ENCODE measurements at places on chromosomes 5 and 9. TPM values are rescaled to one million over a fixed set of nuclear protein-coding genes. Genes with fewer than 3 reads are reported as not detected.

- no peaks in the 10 kb centered on the region for H3K27me3 ChIP-seq
- no peak for DNase-seq
Observed at GRCh38 chr5:124860291-124860655, 113.8 kb upstream of the ZNF608 start.

DNA sequence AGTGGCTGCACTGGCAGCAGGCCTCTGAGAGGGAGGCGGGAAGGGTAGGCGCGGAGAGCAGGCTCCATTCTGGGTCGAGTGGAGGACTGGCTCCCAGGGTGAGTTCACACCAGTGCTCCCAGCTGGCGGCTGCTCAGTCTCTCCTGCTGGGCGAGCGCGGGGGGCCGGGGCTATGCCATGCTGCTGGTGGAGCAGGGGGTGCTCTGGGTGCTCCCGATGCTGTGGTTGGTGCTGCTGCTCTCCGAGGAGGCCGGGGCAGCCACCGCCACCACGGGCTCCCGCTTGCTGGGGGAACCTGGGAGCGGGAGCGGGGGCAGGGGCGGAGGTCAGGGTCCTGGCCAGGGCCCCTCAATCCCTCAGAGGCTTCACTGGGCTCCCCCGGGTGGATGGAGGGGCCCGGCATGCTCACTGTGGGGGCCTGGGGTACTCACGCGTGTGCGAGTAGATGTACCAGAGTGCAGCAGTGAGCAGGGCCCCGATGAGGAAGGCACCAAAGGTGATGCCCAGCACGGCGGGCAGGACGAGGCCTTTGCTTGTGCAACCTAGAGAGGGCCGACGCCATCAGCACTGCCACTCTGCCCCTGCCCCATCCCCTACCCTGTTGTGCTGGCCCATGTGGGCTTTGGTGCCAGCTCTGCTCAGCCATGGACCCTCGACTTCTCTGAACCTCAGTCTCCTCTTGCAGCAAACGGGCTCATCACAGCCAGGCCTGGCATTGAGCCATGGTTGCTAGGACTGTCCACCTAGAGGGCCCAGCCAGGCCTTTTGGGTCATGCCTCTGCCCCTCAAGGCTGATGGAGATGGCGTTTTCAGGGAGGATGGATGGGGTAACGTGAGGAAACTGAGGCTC is 13.1 kb downstream of the FPGS start:
- H3K4me1 ChIP-seq = no peaks in the 10 kb centered on the region
- H3K4me3 ChIP-seq = no peak overlapping the region
- H3K27me3 ChIP-seq = no peaks in the 10 kb centered on the region
- peaks cover 10% of the 10 kb centered on the region for H3K36me3 ChIP-seq
- no peak overlapping the region for H3K27ac ChIP-seq
- DNase-seq = no peak

DNA sequence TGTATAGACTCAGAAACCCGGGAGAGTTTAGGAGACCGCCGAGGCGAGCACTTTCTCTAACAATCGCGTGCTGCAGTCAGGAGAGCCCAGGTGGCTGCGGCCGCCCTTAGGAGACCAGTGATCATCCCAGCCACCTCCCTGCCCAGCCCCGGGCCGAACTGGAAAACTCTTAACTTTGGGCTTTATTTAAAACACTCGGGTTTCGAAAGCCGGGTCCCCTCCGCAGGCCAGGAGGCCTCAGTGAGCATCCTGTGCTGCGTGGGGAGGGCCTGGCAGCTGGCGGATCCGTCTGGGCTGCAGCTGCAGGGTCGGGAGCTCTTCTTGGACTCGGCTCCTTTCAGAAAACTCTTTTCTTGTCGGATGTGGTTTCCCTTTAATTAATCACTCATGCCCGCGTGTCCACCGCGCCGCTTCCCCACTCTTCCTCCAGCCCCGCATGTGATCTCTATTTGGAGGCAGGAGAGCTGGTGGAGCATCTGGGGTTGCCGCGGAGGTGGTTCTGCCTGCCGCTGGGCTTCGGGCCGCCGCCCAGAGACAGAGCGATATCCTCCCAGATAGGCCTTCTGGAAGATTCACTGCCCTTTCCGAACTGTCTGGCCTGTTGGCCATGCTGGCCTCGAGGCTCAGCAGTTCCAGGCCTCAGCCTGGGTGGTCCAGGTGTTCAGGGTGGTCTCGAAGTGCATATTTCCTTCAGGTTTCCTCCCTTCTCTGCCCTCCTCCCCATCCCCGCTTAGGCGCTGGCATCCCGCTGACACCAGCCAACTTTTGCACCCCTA is 59.5 kb downstream of the TMEM174 start:
- H3K4me1 ChIP-seq = peaks cover 4% of the 10 kb centered on the region
- no peaks in the 10 kb centered on the region for H3K36me3 ChIP-seq
- H3K4me3 ChIP-seq = no peak overlapping the region
- DNase-seq = no peak

DNA sequence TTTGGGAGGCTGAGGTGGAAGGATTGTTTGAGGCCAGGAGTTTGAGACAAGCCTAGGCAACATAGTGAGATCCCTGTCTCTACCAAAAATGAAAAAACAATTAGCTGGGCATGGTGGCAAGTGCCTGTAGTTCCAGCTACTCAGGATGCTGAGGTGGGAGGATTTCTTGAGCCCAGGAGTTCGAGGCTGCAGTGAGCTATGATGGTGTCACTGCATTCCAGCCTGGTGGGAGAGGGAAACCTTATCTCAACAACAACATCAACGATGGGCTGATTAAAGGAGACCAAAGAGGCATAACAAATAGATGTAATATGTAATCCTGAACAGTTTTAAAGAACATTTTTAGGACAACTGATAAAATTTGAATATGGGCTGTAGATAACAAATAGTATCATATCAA is 34.2 kb upstream of the PANK3 start:
- DNase-seq = no peak
- no peak overlapping the region for H3K27ac ChIP-seq
- no peaks in the 10 kb centered on the region for H3K4me1 ChIP-seq
- H3K4me3 ChIP-seq = no peak overlapping the region
- no peaks in the 10 kb centered on the region for H3K36me3 ChIP-seq
- no peaks in the 10 kb centered on the region for H3K27me3 ChIP-seq

DNA sequence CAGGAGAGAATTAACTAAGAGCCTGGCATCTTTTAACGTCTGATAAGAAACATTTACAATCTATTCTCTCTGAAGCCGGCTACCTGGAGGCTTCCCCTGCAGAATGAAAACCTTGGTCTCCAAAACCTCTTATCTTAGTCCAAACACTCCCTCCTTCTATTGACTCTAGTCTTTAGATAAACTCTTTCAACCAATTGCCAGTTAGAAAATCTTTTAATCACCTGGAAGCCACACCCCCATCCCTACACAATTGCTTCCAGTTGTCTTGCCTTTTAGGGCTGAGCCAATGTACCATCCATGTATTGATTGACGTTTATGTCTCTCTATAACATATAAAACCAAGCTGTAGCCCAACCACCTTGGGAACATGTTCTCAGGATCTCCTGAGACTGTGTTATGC is 1343.1 kb upstream of the C9orf72 start:
- H3K27ac ChIP-seq = no peak overlapping the region
- H3K36me3 ChIP-seq = no peaks in the 10 kb centered on the region
- H3K4me3 ChIP-seq = no peak overlapping the region
- H3K27me3 ChIP-seq = no peaks in the 10 kb centered on the region
- no peak for DNase-seq
- no peaks in the 10 kb centered on the region for H3K4me1 ChIP-seq

Gene CKMT2
- total RNA-seq = 5.3 TPM
